ENCODE measurements at places on chromosomes 16 and 17.

GRCh38 chr17:187130-187529 lies 5.7 kb upstream of the DOC2B start:
- DNase-seq, result no peak

DNA sequence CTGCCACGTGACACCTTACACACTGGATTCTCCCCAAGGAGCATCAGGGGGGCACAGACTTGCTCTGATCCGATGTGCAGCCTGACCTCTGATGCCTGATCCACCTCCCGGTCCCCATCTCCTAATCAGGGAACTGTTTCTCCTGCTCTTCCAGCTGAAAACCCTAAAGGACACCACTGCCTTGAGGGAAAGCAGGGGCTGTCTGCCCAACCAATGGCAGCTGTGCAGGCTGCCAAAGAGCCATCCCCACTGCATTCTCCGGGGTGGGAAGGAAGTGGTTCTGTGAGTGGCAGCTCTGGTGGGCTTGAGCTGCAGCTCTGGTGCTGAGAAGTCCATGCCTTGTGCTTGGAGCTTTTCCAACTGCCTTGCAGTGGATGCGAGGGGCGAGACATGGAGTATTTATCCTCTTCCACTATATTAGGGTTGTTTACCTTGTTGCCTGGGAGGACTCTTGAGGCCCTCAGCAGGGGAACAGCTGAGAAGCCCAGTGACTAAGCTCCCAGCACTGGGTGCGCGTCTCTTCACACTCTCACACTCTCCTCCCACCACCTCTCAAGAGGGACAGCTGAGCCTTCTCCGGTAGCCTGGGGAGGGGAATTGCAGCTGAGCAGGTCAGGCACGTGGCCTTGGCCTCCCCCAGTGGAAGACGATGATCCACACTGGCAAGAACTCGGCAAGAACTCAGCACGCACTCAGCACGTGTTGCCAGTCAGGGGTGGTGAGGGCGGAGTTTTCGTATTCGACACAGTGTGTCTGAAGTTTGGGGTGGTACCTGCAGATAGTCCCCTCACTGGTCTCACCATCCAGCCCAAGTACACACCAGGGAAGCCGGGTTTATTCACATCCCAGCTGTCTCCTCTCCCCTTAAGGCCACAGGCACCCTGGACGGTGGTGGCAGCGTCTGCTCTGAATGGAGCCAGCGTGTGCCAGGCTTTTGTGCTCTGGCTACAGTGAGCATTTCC lies 21.1 kb upstream of the SPATA32 start:
- DNase-seq, result no peak

- no peak for DNase-seq
These were observed 193.5 kb upstream of the KIF2B start for GRCh38 chr17:53629188-53629587.

DNA sequence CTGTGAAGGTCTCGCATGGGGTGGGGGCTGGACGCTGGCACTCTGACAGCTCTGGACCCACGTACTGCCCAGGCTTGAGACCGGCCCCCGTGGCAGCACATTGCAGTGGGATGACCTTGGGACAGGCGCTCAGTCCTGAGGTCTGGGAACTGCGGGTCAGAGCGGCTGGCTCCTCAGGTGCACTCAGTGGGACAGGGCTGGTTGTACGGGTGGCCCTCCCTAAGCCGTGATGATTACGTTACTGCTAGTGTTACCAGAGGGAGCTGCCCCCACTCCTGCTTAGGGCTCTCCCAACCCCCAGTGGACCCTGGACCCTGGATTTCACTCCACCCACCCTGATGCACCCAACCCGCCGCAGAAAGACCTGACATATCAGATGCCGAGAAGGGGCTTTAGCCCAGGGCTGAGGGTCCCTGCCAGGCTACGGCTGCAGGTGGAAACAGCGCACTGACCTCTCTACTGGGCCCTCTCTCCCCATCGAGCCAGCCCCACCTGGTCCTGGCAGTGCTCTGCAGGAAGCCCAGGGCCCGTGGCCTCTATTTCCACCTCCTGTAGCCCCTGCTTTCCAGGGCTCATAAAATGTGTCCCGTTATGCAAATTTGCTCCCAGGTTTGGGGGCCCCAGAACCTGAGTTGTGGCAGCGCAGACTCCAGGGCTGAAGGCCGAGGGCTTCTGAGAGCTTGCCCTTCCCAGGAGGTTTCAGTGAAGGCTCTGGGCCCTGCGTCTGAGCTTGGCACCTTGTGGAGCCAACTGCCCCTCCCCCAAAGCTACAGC lies 77.2 kb downstream of the RTN4RL1 start:
- DNase-seq, result no peak

- DNase-seq, result no peak
These were observed 377.7 kb upstream of the MAF start for GRCh38 chr16:79977940-79978836.

DNA sequence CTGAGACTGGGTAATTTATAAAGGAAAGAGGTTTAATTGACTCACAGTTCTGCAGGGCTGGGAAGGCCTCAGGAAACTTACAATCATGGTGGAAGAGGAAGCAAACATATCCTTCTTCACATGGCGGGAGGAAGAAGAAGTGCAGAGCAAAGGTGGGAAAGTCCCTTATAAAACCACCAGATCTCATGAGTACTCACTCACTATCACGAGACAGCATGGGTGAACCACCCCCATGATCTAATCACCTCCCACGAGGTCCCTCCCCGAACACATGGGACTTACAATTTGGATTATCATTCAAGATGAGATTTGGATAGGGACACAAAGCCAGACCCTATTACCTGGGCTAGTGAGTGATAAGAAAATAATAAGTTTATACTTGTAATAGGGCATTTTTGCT lies 70.6 kb upstream of the HS3ST2 start:
- DNase-seq, result no peak

DNA sequence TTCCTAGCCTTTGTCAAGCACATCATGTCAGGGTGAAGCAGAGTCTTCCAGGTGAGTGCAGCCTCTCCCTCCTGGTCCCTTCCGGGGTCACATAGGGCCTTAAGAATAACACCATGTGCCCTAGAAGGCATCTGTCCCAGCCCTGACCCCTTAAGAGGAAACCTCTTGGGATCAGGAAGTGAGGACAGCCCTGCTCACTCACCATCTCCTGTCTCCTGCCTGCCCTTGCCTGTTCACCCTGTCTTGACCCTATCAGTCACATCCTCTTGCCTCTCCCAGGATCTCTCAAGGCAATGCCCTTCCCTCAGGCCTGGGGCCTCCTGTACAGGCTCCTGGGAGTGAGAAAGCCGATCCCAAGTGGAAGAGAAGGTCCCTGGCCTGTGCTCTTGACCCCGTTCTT lies 13.9 kb downstream of the MYL4 start:
- DNase-seq, result no peak

DNA sequence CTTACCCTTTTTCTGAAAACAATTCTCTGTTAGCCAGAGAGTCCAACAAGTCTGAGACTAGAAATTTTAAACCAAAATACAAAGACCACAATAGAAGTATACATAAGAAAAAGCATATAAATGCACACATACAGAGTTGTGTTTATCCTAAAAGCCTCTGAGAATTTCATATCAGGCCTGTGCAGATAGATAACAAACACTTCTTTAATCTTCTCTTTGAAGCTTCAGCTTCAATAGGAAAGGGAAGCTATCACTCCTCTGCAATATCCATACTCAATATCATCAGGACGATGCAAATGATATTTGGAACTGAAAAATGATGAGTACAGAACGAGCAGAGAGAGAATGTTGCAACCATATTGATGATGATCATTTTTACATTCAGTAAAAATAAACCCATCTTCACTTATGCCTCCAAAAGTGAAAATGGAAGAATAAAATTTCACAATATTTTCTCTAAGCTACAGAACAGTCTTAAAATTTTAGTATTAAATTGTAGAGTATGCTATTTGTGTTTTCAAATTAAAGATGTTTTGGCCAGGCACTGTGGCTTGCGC lies 61.6 kb downstream of the SKAP1 start:
- no peak for DNase-seq

DNA sequence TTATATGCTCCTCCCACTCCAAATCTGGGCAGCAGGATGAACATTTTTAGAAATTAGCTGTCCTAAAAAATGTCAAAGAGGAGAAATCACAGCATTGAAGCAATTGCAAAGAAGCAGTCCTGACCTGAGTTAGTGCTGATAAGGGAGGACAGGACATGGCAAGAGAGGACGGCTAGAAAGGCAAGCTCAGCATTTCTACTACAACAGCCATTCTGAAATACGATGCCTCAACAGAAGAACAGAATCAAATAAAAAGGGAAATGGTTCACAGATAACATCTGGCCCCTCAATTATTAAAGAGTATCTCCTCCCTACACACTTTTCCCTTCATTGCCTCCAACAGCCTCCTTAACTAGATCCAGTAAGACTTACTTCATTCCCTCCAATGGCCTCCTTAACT lies 18.3 kb downstream of the VPS53 start:
- no peak for DNase-seq

DNA sequence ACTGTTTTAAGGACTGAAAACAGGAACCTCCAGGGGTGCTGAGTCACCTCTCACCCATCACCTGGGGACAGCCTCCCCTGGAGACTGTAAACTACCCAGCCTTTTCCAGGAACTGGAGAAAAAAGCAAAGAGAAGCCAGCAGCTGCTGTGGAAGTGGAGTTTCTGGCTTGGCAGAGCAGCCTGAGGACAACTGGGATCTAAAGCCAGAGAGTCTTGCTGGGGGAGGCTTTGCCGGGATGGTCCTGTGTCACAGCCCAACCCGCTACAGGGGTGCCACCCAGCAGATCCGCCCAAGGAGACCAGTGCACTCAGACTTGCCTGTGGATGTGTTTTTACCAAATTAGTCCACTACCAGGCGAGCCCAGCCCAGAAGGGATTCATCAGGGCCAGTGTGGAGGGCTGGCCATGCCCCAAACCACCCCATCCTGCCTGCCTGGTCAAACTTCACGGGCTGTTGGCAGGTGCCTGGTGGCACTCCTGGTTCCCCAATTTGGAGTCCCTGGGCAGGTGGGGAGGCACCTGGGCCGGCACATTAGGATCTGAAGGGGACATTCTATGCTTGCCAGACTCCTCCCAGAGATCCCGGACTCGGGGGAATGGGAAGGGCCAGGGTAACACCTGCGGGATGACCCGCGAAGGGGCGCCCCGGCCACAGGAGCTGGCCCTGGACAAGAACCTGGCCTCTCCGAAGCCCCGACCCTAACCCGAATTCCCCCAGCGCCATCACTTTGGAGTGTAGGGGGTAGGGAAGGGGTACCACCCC lies 771 bp downstream of the MSRB1 start:
- peak; percentile 63 for DNase-seq

- DNase-seq, result no peak
These were observed 62.7 kb downstream of the ARHGAP44 start for GRCh38 chr17:12851901-12852435.

DNA sequence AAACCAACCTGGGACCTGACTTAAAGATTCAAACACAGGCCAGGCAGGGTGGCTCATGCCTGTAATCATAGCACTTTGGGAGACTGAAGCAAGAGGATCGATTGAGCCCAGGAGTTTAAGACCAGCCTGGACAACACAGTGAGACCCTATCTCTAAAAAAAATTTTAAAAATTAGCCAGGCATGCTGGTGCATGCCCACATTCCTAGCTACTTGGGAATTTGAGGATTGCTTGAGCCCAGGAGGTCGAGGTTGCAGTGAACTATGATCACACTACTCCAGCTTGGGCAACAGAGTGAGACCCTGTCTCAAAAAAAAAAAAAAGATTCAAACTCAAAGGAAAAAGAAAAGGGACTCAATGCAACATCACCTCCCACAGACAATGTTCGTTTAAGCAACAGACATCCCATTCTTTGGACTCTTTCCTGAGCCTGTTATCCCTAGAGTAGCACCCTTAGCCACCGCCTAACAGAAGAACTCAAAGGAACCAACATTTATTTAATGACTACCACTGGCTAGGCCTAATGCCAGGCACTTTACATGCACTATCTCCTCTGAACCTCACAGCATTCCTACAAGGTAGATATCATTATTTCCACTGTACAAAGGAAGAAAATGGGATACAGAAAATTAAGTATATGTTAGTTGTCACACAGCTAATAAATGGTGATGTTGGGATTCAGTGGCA lies 12.7 kb downstream of the MYO18A start:
- no peak for DNase-seq

GRCh38 chr17:7839190-7839875 lies 5.3 kb downstream of the KDM6B start:
- DNase-seq, result no peak

DNA sequence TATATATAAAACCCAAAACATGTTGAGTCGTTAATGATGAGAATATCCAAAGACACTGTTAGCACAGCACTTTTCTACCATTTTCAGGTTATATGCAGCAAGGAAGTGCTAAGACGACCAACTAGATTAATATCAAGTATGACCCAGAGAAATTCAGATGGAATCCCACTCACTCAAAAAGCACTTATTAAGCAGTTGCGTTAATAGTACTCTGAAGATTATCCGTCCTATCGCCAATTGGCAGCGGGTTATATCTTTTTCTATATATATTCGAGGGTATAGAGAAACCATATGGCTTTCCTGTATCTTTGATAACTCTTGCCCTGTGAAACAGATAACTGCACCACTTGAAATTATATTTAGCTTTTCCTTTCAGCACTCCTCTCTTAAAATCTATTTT lies 1.1 kb downstream of the CRLF3 start:
- DNase-seq, result no peak

- DNase-seq, result no peak
These were observed 77.0 kb downstream of the WWOX start for GRCh38 chr16:78176435-78176834.

- no peak for DNase-seq
These were observed 327.7 kb downstream of the HAPSTR1 start for GRCh38 chr16:9419161-9419560.

GRCh38 chr16:85245307-85246172 lies 133.3 kb upstream of the CIBAR2 start:
- no peak for DNase-seq

DNA sequence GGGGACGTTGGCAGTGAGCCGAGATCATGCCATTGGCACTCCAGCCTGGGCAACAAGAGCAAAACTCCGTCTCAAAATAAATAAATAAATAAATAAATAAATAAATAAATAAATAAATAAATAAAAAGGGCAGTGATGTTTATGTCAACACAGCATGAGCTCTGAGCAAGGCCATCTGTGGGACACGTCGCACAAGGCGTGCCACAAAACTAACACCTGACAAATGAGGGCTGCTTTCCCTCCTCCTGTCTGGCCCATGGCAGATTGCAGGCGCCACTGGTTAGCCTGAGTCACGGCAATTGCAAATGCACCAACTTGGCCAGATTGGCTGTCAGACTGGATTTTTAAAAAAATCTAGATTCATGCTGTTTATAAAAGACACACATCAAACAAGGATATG lies 25.9 kb upstream of the SPNS3 start:
- DNase-seq, result no peak

- DNase-seq, result no peak
These were observed 11.8 kb upstream of the CLTC start for GRCh38 chr17:59607817-59608403.

GRCh38 chr16:8943001-8943763 lies 20.5 kb downstream of the USP7 start:
- DNase-seq, result no peak

GRCh38 chr16:68756239-68756915 lies 19.3 kb downstream of the CDH1 start:
- no peak for DNase-seq

GRCh38 chr16:48052731-48053417 lies 102.9 kb downstream of the ABCC12 start:
- DNase-seq, result no peak

All from left lobe of liver (tissue), 2 donors.